D341Med (cell line): ENCODE measurements at places on chromosomes 3 and 15.

- DNase-seq = no peak
Measured at GRCh38 chr15:76176487-76177085, 116.8 kb downstream of the TMEM266 start.

DNA sequence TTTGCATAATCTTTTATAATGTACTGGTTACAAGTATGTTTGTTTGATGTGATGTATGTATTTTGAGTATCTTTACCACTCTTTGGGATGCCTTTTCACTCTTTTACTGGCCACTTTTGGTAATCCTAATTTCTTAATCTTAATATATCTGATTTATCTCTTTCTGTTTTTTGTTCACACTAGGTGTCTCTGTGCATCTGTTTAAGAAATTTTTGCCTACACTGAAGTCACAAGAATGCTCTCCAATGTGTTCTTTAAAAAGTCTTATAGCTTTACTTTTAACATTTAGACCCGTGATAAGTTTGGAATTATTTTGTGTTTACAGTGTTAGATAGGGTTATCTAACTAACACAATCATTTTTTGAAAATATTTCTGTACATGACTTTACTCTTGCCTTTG lies 659.1 kb downstream of the SI start:
- DNase-seq = no peak

- peak; percentile 48 for DNase-seq
Measured at GRCh38 chr3:81581966-81582599, 179.4 kb downstream of the GBE1 start.

GRCh38 chr15:31158858-31159569 lies 57.5 kb upstream of the TRPM1 start:
- no peak for DNase-seq

GRCh38 chr3:184259878-184260723 lies 1.3 kb downstream of the CAMK2N2 start:
- DNase-seq = peak; percentile 62

GRCh38 chr3:63228677-63229076 lies 49.4 kb upstream of the SYNPR start:
- peak; percentile 70 for DNase-seq

GRCh38 chr15:22948056-22948455 lies 32.1 kb downstream of the CYFIP1 start:
- no peak for DNase-seq

- no peak for DNase-seq
Measured at GRCh38 chr3:159245871-159246270, 444.0 kb downstream of the MFSD1 start.

DNA sequence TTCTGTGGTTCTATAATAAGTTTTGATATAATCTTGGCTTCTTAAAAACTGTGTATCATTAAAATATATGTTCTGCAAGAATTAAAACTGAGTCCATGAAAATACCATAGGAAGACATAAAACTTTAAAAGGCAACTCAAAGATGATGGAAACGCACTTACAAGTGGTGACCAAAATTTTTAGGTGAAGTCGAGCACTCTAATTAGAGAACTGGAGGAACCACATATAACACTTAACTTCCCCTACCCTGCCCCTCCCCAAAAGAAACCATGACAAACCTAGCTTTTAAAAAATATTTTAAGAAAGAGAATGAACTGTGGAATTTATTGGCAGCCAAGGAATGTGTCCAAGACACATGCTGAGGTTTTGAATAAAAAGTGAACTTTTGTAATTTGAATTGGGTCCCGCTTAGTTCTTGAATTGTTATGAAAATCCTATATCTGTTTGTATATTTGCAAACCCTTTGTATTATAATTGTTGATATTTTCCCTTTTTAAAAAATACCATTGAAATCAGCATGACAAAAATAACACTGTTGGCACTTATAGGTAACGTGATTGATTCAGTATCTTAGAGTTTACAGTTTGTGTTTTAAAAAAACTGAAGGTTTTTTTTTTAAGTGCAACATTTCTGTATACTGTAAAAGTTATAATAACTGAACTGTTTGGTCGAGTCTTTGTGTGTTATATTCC lies 7.7 kb downstream of the NR2F2 start:
- DNase-seq = no peak

DNA sequence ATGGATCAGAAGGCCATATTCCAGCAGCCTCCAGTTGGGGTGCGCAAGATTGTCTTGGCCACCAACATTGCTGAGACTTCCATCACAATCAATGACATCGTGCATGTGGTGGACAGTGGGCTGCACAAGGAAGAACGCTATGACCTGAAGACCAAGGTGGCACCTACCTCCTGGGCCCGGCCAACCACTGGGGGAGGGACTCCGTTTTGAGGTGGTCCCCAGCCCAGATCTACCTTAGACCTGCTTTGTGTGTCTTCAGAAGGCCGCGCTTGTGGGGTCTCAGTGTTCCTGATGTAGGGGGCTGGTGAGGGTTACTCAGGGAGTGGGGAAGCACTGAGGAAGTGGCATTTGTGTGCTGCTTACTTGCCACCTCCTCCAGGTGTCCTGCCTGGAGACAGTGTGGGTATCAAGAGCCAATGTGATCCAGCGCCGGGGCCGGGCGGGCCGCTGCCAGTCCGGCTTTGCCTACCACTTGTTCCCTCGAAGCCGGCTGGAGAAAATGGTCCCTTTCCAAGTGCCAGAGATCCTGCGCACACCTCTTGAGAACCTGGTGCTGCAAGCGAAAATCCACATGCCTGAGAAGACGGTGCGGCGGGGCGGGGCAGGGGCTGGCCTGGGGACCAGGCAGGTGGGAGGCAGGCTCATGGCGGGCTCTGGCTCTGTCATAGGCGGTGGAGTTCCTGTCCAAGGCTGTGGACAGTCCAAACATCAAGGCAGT lies 45.0 kb downstream of the DHX30 start:
- peak; percentile 27 for DNase-seq

DNA sequence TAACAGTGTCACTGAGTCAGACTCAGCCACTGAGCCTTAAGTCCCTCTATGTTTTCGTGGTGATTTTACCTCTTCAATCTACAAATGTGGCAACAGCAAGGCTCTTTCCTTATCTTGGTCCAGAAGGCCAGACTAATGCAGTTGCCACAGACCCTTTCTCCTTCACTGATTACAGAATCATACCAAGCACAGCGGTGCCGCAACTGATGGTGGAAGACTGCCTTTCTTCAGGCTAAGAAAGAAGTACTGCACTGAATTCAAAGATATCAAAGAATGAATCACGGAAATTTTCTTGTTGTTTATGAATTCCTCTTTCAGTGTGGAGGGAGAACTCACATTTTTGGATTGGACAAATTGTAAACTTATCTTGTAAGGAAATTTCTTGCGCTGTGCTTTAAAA lies 18.6 kb downstream of the DCP1A start:
- no peak for DNase-seq

DNA sequence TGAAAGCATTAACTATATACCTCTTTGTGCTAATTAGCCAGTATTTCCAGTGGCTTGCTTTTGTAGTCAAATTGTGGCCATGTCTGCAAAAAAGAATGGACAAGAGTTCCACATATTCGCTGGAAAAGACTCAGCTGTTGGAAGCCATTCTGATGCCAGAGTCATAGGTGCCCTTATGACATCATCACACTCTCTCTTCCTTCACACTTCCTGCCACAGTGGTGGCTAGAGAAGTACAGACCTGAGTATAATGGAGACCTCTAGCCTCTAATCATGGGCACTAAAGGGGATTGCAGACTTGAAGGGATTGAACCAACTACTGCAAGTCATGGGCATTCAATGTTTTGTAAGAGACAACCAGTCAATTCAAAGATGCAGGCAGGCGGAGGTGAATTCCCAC lies 38.3 kb upstream of the IQCF6 start:
- no peak for DNase-seq

DNA sequence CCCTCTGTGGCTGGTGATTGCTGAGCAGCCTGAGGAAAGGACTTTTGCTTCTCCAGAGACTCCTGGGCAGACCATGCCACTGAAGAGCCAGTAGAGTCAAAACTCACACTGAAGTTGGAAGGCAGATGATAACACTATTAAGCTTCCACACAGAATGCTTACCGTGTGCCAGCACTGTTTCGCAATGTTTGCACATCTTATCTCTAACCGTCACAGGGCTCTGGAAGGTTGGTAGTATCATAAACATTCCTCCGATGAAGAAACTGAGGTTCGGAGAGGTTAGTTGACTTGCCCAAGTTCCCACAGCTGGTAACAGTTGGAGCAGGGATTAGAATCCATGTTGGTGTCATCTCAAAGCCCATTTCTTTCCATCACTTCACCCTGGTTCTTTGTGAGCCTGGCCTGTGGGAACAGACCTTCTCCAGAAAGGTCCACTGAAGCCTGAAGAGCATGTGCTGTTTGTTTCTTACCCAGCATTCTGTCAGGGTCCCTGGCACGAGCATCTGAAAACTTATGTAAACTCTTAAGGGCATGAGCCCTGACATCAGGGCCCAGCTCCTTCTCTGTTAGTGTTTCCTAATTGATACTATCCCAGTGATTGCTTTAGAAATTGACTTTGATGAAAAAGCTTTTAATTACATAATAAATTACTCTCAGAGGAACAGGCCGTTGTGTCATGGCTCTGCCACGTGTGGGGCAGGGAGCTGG lies 77.0 kb upstream of the PRR23C start:
- no peak for DNase-seq

DNA sequence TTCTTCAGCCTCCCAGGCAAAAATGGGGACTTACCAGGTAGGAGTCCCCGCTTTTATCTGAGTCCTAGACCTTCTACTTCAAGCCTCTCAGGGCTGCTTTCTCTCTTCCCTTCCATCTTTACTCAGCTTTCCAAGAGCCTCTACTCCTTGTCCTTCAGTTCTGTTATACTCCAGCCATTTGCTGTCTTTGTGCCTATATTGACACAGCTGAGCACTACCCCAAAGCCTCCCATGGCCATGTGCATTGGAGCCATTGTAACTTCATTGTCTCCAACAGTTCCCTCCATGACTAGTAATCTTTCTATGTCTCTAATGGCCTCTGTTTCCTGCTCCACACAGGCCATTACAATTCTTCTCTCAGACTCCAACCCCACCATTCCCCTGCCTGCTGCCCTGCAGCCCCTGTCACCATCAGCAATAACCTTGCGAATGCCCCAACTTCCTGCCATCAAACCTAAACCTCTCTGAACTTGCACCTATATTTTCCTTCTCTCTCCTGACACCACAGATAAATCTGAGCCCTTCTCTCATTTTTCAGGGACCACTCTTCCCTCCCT lies 77.9 kb upstream of the ADPGK start:
- DNase-seq = no peak

DNA sequence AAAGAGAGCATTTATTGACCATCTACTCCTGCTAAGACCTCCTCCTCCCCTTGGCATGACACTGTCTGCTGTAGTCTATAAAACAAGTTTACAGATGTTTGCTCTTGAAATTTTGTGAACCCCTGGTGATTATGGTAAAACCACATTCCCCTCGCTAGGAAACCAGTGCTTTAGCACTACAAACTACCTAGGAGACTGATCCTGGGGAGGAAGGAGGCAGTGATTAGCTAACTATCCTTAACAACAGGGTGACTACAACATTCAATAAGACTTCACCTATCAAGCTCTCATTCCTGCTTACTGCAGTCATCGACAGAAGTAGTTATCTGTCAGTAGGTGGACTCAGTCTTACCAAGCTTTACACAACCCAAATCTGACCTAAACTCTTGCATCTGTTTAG lies 371.3 kb downstream of the TUSC7 start:
- DNase-seq = no peak

- no peak for DNase-seq
Measured at GRCh38 chr15:62781081-62781497, 261.5 kb upstream of the TPM1 start.

DNA sequence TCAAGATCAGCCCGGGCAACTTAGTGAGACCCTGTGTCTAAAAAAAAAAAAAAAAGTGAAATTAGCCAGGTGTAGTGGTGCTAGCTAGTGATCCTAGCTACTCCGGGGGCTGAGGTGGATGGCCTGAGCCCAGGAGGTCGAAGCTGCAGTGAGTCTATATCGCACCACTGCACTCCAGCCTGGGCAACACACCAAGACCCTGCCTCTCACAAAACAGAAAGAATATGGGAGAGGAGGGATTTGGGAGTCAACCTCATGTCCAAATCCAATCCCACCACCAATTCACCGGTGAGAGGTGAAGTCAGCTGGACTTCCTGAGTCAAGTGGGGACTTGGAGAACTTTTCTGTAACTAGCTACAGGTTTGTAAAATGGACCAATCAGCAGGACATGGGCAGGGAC lies 80.5 kb upstream of the MFGE8 start:
- no peak for DNase-seq

DNA sequence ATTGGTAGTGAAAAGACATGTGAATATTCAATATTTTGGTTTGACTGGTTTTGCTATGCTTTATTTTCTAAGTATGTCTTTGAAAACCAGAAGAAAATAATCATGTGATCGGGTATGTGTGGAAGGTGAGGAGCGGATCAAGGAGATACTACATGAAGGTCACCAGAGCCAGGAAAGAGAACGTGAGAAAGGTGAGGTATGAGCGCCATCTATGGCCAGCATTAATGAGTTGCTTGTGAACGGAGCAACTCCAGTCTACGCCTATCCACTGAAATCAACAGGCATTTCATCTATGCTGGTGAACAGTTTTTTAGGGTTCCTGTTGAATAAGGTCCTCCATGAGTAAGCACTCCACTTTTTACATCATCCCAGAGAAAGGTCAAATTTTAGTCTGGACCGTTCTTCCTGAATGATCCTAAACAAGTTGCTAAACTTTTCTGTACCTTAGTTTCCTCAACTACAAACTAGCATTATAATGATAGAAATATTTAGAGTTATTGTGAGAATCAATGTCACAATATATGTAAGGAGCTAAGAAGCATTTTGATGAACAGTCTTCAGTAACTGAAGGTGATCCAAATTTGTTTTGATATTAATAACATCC lies 1435.2 kb upstream of the CADM2 start:
- DNase-seq = peak; percentile 62

DNA sequence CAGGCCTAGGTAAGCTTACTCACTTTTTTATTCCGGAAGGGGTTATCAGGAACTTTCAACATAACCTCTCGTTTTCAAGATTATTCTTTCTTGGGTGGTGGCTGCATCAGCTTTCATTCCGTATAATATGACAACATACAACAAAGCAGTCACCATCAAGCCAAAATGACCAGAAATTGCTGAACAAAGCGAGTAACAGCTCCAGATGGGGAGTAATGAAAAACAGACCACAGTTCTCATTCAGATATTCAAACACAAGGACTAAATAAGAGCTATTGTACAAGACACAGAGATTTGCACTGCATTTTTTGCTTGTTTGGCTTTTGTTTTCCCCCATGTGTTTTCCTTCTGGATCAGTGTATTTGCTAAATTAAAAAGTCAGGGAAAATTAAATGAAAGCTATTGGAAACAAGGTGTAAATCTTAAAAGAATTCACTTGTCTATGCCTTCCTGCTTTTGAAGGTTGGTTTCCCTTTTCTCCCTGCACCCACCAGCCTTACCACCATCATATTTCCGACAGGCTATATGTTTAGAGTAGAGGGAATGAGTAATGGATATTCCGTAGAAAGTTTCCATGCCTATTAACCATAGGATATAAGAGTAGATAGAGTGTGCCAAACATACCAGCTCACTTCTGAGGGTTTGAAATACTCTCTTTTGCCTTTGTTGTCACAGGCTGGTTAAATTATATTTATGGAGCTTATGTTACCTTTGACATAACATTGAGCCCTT lies 213.6 kb downstream of the RBMS3 start:
- no peak for DNase-seq
